ENCODE measurements at places on chromosomes 2 and 18.

DNA sequence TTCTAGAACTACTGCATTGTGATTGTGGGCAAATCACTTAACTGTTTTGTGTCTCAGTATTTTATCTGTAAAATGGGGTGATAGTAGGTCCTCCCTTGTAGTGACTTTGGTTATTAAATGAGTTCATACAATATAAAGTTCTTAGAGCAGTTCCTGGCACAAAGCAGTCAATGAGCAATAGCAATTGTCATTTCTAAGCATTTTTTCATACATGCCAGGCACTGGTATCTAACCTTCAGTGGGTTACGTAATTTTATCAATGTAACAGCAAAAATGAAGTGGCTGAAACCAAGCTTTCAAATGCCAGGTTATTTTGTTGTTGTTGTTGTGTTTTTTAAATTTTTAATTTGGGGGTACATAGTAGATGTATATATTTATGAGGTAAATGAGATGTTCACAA, 401.9 kb downstream of the MEIS1 start:
- DNase-seq, result no peak

DNA sequence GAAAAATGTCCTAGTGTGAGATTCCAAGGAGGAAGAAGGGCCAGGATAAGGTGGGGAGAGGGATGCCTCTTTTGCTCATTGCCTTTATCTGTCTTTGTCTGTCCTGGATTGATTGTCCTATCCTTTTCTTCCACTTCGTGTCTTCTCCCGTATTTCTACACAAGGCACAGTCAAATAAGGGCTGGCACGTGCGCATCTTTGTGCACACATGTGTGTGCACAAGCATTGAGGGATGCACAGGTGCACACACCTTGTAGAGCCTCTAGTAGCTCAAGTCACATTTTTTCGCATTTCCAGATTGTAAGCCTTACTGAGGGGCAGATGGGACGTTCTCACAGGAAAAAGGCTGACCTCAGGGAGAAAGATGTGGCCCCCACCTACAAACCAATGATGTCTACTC, 170.2 kb upstream of the TNP1 start:
- no peak for DNase-seq

DNA sequence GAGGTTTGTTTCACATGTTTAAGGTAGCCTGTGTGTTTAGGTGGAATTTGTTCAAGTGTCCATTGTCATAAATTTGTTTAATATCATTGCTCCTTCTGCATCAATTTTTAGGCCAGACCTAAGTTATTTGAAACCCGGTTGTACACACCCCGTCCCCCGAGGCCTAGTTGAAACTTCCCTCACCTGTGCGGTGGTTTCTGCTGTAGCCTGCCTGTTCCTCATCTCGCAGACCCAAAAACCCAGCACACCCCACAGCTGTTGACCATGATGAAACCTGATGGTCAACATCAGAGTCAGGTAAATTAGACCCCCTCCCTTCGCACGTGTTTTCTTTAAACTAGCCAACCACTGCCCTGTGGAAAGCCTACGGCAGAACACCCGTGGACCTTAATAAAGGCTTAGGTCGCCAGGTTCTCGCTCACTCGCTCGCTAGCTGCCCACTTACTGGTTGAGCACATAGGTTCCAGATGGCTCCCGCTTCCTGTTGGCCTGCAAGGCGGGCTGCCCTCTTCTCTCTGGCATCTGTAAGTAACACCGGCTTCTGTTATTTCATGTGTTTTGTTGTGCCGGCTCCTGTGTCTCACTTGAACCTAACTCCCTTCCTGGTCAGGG, 64.4 kb downstream of the EML6 start:
- no peak for DNase-seq

GRCh38 chr18:72544092-72544886, at the start of gene CBLN2:
Gene CBLN2 (minus strand): TSS chr18:72544342. CDS start chr18:72542160, 2,182 bp downstream.
- no peak for DNase-seq

- no peak for DNase-seq
These were observed 164.5 kb downstream of the NCK2 start for GRCh38 chr2:105909215-105909614.
